Neural progenitor cell (in vitro differentiated cells): ENCODE measurements at places on chromosomes 16 and 17.

DNA sequence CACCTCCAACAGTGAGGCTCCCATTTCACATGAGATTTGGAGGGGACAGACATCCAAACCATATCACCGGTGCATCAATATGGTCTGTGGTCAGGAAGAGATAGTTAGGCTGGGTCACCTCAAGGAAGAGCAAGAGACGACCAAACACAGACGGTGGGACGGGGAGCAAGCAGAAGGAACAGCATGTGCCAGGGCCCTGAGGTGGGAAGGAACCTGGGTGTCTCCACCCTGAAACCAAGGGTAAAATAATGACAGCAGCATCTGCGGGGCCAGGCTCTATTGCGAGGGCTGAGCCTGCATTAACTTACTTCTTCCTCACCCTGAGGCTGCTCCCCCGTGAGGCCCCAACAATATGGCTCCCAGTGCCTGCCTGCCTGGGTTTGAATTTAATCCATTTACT lies 8.9 kb upstream of the PRSS21 start:
- H3K27me3 ChIP-seq = no peaks in the 10 kb centered on the region
- no peaks in the 10 kb centered on the region for H3K4me1 ChIP-seq
- H3K36me3 ChIP-seq = no peaks in the 10 kb centered on the region
- H3K27ac ChIP-seq = no peak overlapping the region

DNA sequence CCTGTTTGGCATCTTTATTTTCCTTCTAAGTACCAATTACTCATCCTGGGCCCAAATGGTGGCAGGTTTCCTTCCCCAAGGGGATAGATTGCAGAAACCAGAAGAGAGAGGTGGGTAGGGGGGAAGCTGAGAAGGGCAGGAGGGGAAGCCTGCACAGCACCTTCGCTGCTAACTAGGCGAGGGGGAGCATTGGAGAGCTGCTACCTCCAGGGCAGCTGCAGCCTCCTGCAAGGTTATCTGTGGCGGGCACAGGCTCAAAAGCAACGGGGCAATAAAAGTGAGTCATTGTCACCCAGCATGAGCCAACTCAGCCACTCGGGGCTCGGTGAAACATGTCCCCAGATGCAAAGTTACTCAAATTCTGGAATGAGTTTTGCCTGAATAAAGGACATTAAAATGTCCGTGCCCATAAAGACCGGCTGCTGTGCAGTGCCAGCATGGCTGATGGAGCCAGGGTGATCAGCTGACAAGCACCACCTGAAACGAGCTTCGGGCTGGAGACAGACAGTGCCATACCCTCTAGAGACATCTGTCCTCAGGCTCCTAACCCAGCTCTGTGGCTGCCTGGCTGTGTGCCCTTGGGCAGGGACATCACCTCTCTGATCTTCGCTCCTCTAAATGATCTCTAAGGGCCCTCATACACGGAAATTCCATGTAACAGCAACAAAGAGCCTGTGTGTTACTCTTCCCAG lies 68.1 kb upstream of the GRIN2A start:
- no peaks in the 10 kb centered on the region for H3K4me1 ChIP-seq
- no peak overlapping the region for H3K4me3 ChIP-seq
- no peaks in the 10 kb centered on the region for H3K27me3 ChIP-seq

GRCh38 chr17:13491491-13491890 lies 110.2 kb downstream of the HS3ST3A1 start:
- H3K36me3 ChIP-seq = no peaks in the 10 kb centered on the region
- H3K27ac ChIP-seq = no peak overlapping the region
- no peaks in the 10 kb centered on the region for H3K27me3 ChIP-seq

DNA sequence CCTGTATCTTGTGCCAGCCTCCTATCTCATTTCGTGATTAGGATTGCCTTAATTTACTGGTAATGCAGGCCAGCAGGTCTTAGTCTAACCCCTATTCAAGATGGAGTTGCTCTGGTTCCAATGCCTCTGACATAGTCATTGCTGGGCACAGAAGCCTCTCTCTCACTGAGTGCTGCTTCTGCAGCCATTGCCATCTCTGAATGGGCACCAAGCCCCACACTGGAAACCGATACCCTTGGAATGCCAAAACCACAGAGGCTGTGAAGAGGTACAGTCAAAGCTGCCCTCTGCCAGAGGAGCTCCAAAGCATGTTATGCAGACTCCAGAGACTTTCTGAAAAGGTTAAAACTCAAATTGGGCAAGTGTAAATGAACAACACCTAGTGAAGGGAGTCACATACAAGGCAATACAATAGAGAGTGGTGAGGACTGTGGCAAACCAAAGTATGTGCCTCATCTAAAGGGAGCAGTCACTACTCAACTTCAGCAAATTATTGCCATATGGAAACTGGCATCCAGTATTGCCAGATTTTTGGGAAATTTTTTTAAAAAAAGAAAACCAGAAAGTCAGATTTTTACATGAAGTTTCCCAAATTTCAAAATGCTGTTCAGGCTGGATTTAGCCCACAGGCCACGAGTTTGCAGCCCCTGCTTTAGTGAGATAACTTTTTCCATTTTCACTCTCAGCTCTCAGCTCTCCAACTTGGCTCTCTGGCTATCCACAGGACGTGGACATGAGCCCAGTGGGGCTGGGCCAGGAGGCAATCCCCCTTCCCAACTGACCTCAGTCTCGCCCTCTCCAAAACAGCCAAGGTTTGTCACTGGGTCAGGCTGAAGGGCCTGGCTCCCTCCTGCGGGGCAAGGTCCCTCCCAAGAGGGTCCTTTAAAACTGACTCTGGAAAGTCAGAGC lies 2.1 kb upstream of the MMP2 start:
- no peak overlapping the region for H3K4me3 ChIP-seq
- H3K27me3 ChIP-seq = peaks cover 90% of the 10 kb centered on the region
- DNase-seq = no peak
- peaks cover 13% of the 10 kb centered on the region for H3K4me1 ChIP-seq
- no peaks in the 10 kb centered on the region for H3K36me3 ChIP-seq
- H3K27ac ChIP-seq = no peak overlapping the region

- H3K4me3 ChIP-seq = no peak overlapping the region
- peaks cover 2% of the 10 kb centered on the region for H3K4me1 ChIP-seq
- H3K36me3 ChIP-seq = no peaks in the 10 kb centered on the region
- H3K27me3 ChIP-seq = no peaks in the 10 kb centered on the region
These were observed 455.9 kb upstream of the HSBP1 start for GRCh38 chr16:83351846-83352245.

DNA sequence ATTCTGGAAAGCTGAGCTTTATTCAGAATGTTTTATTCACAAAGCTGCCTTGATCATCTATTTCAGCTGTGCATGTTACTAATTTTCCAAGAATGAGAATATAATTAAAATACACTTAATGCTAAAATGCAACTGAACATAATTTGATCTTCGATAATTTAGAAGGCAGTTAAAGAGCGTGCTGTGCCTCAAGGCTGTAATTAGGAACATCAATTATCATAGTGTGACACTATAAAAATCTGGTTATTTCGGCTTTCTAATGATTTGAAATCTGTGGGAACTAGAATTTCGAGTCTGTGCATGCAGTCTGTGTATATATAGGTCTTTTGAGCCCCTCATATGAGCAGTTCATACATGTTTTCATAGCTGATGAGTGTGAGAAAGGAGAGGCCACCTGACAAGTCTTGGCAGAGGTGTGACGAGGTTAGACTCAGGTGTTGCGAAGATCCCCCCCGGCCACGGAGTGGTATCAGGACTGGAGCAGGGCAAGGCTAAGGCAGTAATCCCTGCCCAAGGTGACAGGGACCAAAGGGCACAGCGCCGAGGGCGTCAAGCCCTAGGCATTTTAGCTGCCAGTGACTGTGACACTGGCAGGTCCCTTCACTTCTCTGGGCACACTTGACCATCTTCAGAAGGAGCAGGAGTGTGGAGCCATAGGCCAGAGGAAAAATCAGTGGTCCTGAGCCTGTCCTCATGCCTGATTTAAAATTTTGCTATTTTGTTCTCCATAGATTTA lies 328.5 kb downstream of the SNX29 start:
- H3K36me3 ChIP-seq = no peaks in the 10 kb centered on the region
- no peak for DNase-seq
- H3K27ac ChIP-seq = no peak overlapping the region
- H3K4me3 ChIP-seq = no peak overlapping the region

DNA sequence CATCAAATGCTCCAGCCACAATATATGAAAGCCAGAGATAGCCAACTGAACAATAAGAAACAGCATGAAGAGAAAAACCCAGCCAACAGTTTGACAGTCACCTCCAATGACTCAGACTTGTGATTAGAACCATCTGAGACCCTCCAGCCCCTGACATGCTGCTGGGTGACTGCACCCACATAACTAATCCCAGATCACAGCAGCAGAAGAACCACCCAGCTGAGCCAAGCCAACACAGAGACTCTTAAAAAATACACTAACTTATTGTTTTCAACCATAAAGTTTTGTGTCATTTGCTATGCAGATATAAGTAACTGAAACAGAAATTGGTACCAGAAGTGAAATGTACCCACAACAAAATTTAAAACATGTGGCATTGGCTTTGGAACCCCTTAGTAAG lies 314.3 kb upstream of the DYNLRB2 start:
- DNase-seq = no peak

- no peak for DNase-seq
- no peaks in the 10 kb centered on the region for H3K27me3 ChIP-seq
- no peaks in the 10 kb centered on the region for H3K36me3 ChIP-seq
- H3K4me1 ChIP-seq = no peaks in the 10 kb centered on the region
These were observed 129.5 kb downstream of the SOCS1 start for GRCh38 chr16:11126399-11127054.

DNA sequence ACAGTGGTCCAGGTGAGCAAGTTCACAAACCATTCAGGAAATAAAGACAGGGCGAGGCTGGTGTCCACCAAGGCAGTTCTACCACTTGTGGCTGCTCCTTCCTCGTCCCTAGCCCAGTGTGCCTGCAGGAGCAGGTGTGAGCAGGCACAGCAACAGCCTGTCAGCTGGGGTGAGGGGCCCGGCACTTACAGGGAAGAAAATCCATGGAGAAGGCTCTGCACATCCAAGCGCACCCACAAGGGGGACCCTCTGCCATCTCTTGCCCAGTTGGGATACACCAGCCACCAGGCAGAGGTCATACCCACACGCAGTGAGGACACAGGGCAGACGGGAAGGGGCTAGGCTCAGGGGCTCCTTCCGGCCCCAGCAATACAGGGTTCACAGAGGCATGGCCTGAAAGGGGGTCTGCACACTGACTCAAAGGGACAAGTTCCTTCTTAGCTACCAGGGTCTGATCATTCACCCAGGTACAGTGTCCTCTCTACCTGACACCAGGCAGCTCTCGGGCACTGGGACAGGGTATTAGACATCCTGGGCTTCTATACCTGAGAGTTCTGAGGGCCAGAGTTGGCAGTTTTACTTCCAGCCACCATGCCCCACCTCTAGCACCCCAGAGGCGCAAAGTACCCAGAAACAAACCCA lies 27.0 kb downstream of the CDIP1 start:
- no peak overlapping the region for H3K27ac ChIP-seq
- peak; percentile 78 for DNase-seq
- H3K27me3 ChIP-seq = no peaks in the 10 kb centered on the region
- H3K4me1 ChIP-seq = no peaks in the 10 kb centered on the region
- H3K36me3 ChIP-seq = no peaks in the 10 kb centered on the region
- no peak overlapping the region for H3K4me3 ChIP-seq
